HFF-Myc (cell line): ENCODE measurements at places on chromosomes 16 and 17.

- no peak for DNase-seq
These were observed 2.2 kb downstream of the IRX3 start for GRCh38 chr16:54284319-54284930.

DNA sequence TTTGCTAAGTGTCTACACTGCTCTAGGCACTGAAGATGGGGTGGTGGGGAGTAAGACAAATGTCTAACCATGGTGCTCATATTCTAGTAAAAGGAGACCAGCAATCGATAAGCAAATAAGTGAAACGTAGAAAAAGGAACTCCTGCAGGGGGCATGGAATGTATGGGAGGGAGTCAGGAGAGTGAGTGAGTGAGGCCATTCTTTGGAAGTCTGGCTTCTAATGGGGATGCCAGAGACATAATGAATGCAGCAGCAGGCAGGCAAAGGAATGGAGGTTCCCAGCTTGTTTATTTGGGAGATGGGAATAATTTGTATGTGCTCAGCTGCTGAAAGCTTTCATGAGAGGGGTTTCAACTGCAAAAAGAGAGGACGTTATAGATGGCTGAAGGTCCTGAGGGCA lies 216.4 kb upstream of the DYNLRB2 start:
- no peak for DNase-seq

DNA sequence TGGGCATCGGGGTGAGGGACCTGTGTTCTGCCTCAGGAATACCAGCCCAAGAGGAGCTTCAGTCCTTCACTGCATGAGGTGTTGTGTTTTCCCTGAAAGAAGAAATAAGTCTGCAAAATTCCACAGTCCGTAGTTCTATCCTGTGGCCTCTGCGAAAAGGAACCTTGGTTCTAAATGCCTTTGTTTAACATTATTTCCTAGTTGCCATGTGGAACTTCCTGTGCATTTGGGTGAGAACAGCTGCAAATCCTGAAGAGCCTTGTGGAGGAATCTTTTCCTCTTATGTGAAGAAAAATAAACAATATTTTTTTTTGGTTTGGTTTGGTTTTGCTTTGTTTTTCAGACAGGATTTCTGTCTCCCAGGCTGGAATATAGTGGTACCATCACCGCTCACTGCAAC lies 9.8 kb downstream of the PSKH1 start:
- no peak for DNase-seq

DNA sequence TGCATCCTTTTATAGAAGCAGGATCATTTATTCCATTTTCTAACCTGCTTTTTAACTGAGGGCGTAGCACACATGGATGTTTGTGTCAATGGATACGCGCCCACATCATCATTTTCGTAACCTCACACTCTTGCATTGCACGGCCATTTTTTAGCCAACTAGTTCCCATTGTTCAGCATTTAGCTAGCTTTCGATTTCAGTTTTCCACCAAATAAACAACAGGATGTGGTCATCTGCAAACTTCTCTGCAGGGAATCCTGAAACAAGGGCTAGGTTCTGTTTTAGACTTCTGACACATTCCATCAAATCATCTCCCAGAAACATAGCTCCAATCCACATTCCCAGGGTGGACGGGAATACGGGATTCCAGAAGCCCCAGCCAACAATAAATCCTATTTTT lies 6.4 kb downstream of the CYB561 start:
- no peak for DNase-seq

DNA sequence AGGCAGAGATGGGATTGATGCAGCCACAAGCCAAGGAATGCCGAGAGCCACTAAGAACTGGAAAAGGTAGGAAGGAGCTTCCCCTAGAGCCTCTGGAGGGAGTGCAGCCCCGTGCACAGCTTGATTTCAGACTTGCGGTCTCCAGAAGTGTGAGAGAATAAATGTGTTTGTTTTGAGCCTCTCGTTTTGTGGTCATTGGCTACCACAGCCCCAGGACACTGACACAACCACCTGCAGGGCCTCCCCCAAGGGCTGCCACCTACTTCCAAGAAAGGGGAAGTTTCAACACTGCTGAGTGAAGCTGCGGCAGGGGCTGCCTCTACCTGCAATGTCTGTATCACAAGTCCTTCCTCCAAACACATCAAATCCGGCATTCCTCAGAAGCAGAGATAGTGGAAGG lies 346.9 kb downstream of the C16orf95 start:
- no peak for DNase-seq

- no peak for DNase-seq
These were observed 65.5 kb downstream of the IRX6 start for GRCh38 chr16:55389426-55390073.

DNA sequence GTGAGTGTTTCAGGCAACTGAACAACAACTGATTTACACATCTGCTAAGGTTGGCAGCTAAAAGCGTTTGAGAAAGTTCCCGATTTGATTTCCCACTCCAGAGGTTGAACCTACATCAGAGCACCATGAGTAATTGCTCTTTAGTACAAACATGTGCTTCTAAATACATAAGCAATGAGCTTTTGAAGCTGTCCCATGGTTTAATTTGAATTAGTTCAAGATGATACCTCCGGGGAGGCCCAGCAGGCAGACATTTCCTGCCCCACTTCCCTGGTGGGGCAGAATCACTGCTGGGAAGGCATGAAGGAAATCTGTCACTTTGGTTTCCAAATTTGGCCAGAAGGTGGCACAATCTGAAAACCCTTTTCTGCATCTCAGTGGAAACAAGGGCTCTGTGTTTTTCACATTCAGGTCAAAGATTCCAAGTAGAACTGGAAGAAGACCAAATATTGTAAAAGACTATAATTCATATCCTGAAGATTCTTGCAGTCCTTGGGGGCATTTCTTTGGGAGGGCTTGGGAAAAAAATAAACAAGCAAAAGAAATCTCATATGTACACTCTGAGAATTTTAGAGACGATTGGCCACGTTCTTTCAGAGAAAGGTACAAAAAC lies 176.2 kb upstream of the FAM20A start:
- DNase-seq: peak; percentile 73

DNA sequence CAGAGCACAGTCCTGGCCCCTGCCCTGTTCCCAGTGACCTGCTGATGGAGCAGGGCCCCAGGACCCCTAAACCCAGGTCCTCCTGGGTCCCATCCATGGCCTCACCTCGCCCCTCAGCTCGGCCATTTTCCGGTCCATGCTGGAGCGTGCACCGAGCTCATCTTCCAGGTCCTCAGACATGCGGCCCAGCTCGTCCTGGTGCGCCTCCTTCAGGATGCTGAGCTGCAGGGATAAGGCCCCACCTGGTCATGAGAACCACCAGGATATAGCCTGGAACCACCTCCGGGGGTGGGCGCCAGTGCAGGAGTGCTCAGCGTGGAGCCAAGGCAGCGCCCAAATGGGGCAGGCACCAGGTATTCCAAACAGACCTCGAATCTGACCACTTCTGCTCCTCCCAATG lies 17.9 kb downstream of the CCDC102A start:
- no peak for DNase-seq

- DNase-seq: no peak
These were observed 71.3 kb downstream of the AMFR start for GRCh38 chr16:56354016-56354415.

DNA sequence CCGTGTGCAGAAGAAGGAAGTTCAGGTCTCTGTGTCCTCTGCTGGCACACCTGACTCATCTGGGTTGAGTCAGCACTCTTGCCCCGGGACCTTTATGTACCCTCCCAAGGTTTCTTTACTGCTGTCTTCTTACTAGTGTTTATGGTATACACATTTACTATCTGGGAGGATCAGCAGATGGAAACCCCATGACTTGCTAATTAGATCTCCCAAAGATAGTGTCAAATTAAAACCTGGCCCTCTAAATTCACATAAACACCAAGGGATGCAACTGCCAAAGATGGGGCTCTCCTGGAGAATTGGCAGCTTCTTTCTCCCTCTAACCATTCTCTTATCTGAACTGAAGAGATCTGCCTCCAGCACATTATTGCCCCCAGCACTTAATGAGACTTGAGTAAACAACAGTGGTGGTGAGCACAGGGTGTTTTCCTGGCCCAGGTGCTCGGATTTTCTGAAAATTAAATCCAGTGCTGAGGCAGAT lies 718.1 kb upstream of the SOX9 start:
- DNase-seq: no peak
